ENCODE measurements at places on chromosomes 13 and 19.
A peak's percentile ranks its signal among the peaks of the same experiment; 100 is the strongest.

GRCh38 chr13:34155931-34156607 is 338.1 kb downstream of the RFC3 start:
- DNase-seq = no peak

DNA sequence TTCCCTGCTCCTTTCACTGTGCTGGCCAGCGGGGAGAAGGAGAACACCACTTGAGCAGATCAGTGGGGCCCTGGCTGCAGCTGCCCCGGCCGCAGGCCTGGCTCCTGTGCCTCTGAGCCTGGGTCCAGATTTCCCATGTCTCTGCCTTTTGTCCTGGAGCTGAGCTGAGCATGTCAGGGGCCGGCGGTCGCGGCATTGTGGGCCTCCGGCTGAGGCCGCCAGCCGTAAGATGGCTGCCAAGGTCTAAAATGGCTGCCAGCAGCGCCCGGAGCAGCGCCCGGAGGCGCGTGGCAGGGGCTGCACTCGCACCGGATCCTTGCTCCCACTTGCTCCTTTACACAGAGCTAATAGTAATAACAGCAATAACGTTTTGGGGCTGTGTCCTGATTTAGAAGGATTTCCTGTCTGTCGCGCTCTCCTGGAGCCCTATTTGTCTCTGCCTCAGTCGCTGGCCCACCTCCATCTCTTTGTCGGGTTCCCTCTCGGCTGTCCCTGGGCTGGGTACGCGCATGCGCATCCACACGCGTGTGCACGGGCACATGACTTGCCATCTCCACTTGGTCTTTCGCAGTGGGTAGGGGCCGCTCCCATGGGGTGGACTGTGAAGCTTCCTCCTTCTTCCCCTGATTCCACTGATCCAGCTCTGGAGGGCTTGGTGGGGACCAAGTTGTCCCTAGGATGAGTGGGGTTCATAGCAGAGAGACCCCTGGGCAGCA is 32.1 kb downstream of the LYL1 start:
- no peak for DNase-seq

GRCh38 chr13:30443957-30444404 is 21.7 kb downstream of the UBE2L5 start:
- no peak for DNase-seq

DNA sequence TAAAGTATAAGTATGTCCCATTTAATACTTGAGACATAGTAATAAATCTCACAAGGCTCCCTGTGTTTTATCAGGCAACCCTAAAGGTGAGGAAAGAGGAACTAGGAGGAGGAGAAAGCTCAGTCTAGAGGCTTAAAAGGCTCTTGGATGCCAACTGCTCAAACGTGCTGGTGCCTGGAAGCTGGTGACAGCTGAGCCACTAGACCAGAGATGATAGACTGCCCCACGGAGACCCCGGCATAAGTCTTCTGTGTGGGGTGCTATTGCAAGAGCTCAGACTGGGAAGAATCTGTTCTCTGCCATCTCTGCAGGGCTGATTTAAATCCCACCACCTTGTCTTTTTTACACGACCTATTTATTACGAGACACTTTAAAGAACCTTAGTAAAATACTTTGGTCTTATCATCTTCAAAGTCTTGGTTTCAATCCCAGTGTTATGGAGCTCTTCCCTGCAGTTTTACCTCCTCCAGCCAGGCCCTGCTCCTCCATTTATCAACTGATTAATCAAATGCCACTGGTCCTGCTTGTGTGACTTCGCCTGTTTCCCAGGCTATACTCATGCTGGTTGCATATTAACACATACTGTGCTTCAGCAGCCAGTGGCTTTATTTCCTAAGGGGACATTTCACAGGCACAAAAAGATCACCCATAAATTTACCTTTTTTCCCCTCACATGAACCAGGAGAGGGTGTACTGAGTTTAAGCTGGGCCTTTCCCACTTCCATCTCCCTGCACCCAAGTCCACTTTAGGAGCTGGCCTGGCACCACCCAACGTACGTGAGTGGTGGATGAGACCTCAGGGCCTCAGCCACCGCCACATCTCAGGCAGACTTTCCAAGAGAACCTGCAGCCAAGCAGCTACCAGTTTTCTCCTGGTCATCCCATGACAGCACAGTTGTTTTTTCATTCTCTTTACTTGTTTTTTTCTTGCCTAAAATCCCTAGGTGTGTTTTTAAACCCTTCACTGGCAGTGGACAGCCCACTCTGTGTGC is 7.8 kb upstream of the ATP12A start:
- no peak for DNase-seq

DNA sequence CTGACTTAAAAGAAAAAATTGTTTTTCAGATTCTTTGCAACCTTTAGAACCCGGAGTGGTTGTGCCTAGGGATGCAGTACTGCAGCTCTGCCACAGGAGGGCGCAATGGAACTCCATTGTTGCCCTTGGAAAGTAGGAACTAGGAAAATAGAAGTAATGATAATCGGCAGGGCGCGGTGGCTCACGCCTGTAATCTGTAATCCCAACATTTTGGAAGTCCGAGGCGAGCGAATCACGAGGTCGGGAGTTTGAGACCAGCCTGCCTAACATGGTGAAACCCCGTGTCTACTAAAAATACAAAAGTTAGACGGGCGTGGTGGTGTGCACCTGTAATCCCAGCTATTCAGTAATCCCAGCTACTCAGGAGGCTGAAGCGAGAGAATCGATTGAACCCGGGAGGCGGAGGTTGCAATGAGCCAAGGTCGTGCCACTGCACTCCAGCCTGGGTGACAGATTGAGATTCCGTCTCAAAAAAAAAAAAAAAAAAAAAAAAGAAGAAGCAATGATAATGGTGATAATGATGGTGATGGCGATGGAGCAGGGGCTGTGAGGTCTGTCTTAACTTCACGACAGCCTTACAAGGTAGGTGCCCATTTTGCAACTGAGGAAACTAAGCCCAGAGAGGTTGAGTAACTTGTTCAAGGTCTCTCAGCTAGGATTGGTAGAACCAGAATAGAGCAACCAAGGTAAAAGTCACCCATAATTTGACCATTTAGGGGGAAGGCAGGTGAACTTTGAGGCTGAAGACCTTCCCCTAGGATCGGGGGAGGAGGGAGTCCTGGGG is 5.5 kb upstream of the ADAMTS10 start:
- DNase-seq = peak; percentile 37

DNA sequence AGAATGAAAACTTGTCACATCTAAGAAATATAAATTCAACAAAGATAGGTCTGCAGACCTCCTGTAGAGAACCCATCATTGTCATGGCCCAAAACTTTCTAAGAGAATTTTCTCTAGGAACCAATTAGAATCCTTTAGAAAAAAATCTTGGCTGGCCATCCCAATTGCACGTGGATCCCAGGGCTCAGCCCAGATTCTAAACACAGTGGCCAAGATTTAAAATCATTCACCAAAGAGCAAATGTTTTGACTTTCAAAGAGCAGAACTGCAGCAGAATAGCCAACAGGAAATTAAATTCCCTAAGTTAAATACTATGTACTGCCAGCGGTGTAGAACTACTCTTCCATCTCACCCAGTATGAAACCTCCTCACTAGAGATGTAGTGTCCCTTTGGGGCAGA is 21.3 kb downstream of the IPO5 start:
- DNase-seq = no peak

- DNase-seq = no peak
These were observed 49.3 kb downstream of the VAV1 start for GRCh38 chr19:6821639-6822310.
